Astrocyte (in vitro differentiated cells and primary cell): ENCODE measurements at places on chromosomes 2 and 18. TPM values are rescaled to one million over a fixed set of nuclear protein-coding genes. Genes with fewer than 3 reads are reported as not detected.
A peak's percentile ranks its signal among the peaks of the same experiment; 100 is the strongest.

SERPINB12 gene
- not detected in 2 replicates for total RNA-seq

ICOS gene
- not detected in 2 replicates for total RNA-seq

COLEC12 gene
- total RNA-seq = 11.6 and 13.2 TPM in 2 replicates

ST6GAL2 gene
- total RNA-seq = 59.8 and 120 TPM in 2 replicates

CCDC148 gene
- total RNA-seq = 1.4 and 2.4 TPM in 2 replicates

USP34 gene
- total RNA-seq = 92.6 and 99.9 TPM in 2 replicates

ERFE gene
- 0.60 and 1.4 TPM in 2 replicates for total RNA-seq

IL1A gene
- total RNA-seq = 0.31 and 0.43 TPM in 2 replicates

DNA sequence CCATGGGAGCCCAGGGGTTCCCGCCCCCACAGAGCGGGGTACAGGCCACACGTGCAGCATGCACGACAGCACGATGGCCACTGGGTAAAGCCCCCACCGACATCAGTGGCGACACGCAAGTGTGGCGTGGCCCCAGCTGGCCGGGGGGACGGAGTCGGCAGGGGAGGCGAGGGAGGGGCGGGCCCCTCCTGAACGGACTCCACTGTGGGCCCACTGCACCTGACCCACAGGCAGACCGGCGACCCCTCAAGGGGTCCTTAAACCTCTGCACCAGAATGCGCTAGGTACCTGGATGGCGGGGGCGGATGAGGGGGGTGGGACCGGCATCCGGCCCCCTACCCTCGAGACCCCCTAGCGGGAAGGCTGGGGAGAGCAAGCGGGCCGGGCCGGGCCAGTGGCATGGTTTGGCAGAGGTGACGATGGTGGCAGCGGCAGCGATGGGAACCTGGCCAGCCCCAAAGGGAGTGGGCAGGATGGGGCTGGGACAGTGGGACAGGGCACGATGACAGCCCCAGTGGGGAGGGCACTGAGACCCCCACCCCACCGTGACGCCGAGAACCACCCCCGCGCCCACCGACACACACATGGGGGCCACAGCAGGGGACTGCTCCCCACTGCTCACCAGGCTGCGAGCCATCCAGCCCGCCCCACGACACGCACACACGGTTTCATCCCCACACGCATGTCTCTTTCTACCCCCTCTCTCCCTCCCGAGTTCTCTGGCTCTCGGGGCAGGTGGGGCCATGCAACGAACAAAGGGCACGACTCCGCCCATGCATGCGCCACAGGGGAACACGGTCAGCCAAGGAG, 91.9 kb upstream of the ANKRD30BL start:
- H3K4me3 ChIP-seq = no peak overlapping the region
- no peak overlapping the region for H3K27ac ChIP-seq
- H3K4me1 ChIP-seq = no peaks in the 10 kb centered on the region
- no peaks in the 10 kb centered on the region for H3K36me3 ChIP-seq
- DNase-seq = no peak

DNA sequence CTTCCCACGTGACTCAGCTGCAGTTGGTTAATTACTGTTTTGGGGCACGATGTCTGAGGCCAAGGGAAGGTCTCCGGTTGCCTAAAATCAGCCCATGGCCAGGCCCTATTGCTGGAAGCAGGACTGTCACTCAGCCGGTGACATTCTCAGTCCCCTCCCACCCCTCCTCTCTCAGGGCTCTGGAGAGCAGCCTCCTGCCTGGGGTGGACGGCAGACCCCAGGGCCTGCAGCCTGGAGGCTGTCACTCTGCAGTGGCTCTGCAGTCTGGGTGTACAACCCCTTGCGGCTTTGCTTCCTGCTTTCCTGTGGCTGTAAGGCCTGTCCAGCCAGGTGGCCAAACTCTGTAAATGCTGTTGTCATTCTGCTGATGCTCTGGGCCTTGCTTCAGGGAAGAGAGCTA, 32.8 kb downstream of the ZBTB7C start:
- no peaks in the 10 kb centered on the region for H3K4me1 ChIP-seq
- peaks cover 16% of the 10 kb centered on the region for H3K27me3 ChIP-seq
- no peak for DNase-seq
- no peak overlapping the region for H3K27ac ChIP-seq

DNA sequence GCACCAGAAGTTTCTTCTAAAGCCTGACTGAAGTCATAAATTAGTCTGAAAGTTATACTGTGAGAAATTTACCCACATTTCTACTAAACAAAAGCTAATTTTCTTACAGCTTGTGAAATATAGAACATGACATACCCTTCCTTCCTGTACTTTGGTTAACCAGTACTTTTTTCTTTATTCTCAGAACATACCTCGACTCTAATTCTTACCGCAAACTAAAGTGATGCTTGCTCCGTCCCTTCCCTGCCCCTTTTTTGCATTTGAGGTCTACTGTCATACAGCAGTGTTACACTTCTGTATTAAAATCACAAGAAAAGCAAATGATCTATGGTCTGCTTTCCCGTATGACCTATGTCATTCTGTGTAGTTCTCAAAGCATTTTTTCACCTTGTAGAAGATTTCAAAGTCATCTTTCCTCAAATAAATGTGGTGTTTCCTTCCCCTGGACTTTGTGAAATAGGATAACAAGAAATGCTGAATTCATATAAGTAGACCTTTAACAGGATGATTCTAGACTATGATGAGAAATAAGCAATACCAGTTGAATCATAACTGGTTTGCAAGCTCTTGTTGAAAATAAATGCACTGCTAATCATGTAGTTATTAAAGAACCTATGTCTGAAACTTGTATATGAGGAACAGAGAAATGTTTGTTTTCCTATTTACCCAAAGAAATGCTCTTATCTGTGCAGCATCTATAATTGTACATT, 30.4 kb downstream of the CYTIP start:
- DNase-seq = no peak
- H3K4me3 ChIP-seq = no peak overlapping the region
- H3K36me3 ChIP-seq = no peaks in the 10 kb centered on the region
- no peak overlapping the region for H3K27ac ChIP-seq
- no peaks in the 10 kb centered on the region for H3K27me3 ChIP-seq

DNA sequence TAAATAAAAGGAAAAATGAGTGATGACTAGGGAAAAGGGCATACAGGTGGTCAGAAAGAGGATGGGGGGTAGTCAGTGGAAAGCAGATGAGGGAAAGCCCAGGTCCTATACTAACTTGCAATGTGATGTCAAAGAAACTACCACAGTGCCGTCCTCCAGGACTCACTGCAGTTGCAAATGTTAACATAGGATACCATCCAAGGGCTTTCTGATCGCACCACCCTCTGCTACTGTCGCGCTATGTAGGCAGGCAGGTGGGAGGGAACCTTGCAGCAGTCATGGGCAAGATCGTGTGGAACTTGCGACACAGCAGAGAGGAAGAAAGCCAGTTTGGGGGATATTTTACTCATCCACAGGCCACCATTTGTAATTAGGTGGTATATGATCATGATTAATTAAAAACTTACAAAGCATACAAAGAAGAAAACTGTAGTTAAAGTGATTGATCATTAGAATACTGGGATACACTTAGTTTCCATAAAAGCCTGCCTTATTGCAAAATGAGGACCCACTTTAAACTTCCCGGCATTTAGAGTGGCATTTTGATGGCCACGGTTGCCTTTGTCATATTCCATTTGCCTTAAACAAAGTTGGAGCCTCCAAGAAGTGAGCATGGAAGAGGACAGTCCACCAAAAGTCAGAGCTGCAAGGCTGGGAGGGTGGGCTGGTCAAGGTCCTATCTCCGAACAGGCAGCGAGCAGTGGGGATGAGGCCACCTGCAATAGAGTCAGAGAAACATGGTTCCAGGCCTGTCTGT, 8.5 kb upstream of the ROCK2 start:
- H3K36me3 ChIP-seq = no peaks in the 10 kb centered on the region
- H3K27ac ChIP-seq = no peak overlapping the region
- peaks cover 2% of the 10 kb centered on the region for H3K27me3 ChIP-seq
- no peak for DNase-seq
- no peaks in the 10 kb centered on the region for H3K4me1 ChIP-seq

GRCh38 chr2:158337018-158337417, 119.5 kb downstream of the CCDC148 start:
- no peak for DNase-seq
- H3K27ac ChIP-seq = no peak overlapping the region
- H3K4me3 ChIP-seq = no peak overlapping the region
- no peaks in the 10 kb centered on the region for H3K36me3 ChIP-seq
- no peaks in the 10 kb centered on the region for H3K27me3 ChIP-seq

DNA sequence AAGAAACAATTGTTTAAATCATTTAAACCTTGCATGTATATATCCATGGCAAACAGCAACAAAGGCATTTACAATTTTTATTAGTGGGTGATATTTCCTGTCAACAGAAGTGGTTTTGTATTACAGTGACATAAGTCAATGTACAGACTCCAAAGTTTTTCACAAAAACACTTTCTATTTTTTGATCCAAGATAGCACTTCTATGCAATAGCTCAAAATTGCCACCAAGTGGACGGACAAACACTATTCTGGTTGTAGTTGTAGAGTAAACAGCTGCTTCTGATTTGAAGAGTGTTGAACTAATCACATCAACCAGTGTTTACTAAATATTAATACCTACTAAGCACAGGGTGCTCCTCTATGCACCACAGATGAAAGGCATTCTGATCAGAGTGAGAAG, 421.4 kb downstream of the NCKAP5 start:
- no peak overlapping the region for H3K27ac ChIP-seq
- H3K4me1 ChIP-seq = no peaks in the 10 kb centered on the region

GRCh38 chr18:24397694-24398368, at the start of gene OSBPL1A:
Gene OSBPL1A (minus strand): TSS chr18:24397824. CDS start chr18:24377533, 20,291 bp downstream.
- H3K36me3 ChIP-seq = no peaks in the 10 kb centered on the region
- peak within 1 kb of the TSS; percentile 90 for H3K4me3 ChIP-seq
- peaks cover 10% of the 10 kb centered on the region for H3K4me1 ChIP-seq
- no peaks in the 10 kb centered on the region for H3K27me3 ChIP-seq

- peak overlapping the region; percentile 18 for H3K4me3 ChIP-seq
- H3K36me3 ChIP-seq = no peaks in the 10 kb centered on the region
- no peaks in the 10 kb centered on the region for H3K27me3 ChIP-seq
- peak overlapping the region; percentile 12 for H3K27ac ChIP-seq
Observed at GRCh38 chr2:223936862-223937326, 8.2 kb downstream of the WDFY1 start.

DNA sequence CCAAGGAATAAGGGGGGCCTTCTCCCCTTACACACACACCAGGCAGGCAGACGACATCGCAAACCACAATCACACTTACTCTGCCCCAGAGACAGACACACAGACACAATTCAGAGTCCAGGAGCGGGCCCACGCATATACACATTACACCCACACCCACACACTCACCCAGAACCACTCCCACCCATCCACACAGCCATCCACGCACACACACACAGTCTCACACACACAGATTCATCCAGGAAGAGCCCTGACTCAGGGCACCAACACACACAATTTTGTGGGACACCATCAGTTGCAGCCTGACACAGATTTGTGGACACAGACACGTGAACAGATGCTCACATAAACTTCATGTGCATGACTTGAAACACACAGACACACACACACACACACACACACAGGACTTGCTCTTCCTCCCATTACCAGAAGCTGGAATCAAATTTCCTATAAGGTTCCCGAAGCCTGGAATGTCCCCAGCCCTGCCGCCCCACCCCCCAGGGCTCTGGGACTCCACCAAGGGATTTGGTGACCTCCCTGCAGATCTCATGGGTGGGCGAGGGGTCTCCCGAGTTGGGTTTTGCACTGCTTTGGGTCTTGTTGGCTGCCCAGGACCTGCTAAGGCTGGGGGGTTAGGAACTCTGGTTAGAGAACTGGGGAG, 23.5 kb downstream of the TNS1 start:
- H3K4me3 ChIP-seq = peak overlapping the region; percentile 54
- H3K36me3 ChIP-seq = no peaks in the 10 kb centered on the region
- peaks cover 15% of the 10 kb centered on the region for H3K4me1 ChIP-seq
- H3K27ac ChIP-seq = peak overlapping the region; percentile 1
- no peaks in the 10 kb centered on the region for H3K27me3 ChIP-seq

DNA sequence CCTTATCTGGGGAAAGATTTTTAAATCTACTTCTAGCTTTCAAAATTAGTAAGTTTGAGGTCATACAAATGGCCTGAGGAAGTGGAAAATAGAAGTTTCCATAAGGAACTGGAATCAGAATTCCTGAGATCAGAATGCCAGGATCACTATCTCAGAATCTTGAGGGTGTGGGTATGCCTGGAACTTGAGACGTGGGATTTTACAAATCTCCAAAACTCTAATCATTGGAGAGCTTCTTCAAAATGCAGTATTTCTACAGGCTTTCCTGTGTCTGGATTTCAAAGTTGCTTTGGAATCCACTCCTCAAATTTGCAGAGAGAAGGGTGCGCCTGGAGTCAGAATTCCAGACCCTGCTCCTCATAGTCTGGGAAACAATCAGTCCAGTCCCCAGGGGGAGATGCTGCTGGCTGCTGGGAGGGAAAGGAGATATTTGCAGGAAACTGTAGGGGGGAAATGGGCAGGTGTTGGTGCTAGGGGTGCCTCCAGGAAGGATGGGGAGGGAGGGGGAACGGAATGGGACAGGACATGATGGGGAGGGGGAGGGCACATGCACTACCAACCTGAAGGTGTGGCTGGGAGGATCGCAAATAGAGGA, 31.0 kb upstream of the CATIP start:
- no peak overlapping the region for H3K27ac ChIP-seq
- H3K4me1 ChIP-seq = peaks cover 18% of the 10 kb centered on the region
- no peaks in the 10 kb centered on the region for H3K27me3 ChIP-seq
- DNase-seq = no peak

DNA sequence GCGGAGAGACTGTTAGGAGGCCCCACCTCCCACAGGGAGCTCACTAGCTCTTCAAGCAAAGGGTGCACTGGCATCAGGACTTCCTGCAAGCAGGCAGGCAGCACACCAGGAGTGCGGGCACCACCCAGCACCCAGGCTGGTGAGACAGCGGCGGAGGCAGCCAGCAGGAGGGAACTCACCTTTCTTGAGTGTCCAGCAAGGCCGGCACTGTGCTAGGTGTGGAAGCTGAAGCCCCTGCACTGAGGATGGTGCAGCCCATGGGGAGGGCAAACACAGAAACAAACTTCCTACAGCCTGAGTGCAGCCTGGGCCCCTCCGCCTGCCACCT, 100.7 kb upstream of the ID2 start:
- H3K4me3 ChIP-seq = no peak overlapping the region
- DNase-seq = no peak
- no peak overlapping the region for H3K27ac ChIP-seq
- H3K27me3 ChIP-seq = peaks cover 4% of the 10 kb centered on the region
- peaks cover 5% of the 10 kb centered on the region for H3K4me1 ChIP-seq

DNA sequence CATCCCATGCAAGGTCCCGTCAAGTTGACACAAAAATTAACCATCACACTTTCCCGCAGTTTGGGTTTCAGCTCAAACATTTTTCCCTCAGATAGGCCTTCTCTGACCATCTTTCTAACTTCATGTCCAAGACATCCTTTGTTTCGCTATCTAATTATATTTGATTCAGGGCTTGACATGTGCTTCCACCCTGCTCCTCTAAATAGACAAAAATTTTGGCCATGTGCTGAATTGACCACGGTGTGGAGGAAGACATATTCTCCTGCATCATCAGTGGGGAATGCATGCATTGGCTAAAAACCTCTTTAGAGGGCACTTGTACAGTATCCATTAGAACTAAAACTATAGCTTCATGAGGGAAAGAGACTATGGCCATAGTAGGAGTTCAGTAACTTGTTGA, 81.2 kb downstream of the PLCL1 start:
- H3K4me1 ChIP-seq = no peaks in the 10 kb centered on the region
- H3K27ac ChIP-seq = no peak overlapping the region
- DNase-seq = no peak
- H3K4me3 ChIP-seq = no peak overlapping the region
- H3K36me3 ChIP-seq = no peaks in the 10 kb centered on the region
- H3K27me3 ChIP-seq = no peaks in the 10 kb centered on the region

- peak; percentile 67 for DNase-seq
- H3K27ac ChIP-seq = no peak overlapping the region
- peaks cover 5% of the 10 kb centered on the region for H3K27me3 ChIP-seq
Observed at GRCh38 chr2:223811757-223812156, 25.6 kb downstream of the AP1S3 start.
